Amniotic epithelial cell (primary cell): ENCODE measurements at places on chromosomes 11 and 22.

- DNase-seq = no peak
Measured at GRCh38 chr22:37932821-37933578, 20.4 kb downstream of the C22orf23 start.

DNA sequence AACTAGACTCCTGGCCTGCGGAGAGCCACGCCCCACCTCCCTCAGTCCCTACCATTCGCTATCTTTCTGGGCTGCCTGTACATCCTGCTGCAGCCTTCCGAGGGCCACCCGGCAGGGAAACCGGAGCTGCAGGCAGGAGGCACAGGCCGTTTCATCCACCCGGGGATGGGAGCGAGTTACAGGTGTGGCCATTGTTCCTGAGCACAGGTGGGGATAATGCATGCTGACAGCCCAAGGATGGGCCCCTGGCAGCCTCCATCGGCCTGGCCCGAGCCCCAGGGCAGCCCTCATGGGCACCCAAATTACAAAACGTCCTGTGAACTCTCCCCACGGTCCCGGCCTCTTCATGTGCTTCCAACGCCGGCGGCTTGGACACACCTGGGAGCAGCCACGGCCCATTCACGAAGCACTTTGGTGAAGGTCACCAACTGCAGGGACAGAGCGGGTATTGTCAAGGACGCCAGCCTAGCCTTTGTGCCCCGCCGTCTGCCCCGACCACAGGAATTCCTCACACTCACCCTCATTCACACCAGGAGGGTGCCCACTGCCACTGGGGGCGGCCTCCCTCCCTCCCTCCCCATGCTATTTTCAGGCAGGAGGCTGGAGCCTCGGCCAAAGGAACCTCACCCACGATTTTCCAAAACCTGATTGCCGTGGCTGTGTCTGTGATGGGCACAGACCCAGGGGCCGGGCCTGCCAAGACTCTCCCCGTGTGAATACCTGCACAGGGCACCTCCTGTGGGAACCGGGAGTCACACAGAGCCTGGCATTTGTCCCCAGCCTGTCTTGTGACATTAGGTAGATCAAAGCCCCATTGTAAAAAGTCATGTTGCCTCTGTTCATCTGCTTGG lies 42.1 kb upstream of the MYEOV start:
- no peak for DNase-seq

DNA sequence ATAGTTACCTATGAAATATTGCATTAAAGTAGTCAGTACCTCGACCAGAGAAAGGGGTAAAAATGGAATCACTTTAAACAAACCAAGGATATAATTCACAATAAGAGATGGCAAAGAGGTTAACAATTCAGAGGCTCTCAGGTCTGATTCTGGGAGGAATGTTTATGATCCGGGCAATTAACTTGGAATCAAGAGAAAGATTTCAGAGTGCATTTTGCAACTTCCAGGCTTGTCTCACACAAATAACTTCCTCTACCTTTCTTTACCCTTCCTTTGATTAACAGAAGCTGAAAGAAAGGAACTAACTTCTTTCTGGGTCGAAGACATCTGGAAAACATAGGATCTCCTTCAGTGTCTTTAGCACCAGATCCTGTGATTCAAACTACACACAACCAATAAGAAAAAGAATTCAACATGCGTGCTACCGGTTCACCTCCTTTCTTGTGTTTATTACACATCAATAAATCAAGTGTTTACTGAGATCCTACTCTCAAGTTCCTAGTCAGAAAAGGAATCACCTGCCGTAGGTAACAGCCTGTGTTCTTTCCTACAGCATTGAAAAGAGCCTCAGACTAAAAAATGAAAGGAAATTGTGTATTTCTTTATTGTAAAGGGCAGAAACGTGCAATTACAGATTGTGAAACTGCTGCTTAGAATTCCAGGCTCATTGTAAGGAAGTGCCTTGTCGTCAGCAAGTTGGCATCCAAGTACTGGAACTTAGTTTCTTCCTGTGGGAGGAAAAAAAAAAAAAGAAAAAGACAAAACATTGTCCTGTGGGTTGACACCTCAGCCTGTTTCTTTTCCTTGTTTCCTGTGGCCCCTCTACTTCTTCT lies 29.5 kb downstream of the CARD18 start:
- DNase-seq = peak; percentile 39

DNA sequence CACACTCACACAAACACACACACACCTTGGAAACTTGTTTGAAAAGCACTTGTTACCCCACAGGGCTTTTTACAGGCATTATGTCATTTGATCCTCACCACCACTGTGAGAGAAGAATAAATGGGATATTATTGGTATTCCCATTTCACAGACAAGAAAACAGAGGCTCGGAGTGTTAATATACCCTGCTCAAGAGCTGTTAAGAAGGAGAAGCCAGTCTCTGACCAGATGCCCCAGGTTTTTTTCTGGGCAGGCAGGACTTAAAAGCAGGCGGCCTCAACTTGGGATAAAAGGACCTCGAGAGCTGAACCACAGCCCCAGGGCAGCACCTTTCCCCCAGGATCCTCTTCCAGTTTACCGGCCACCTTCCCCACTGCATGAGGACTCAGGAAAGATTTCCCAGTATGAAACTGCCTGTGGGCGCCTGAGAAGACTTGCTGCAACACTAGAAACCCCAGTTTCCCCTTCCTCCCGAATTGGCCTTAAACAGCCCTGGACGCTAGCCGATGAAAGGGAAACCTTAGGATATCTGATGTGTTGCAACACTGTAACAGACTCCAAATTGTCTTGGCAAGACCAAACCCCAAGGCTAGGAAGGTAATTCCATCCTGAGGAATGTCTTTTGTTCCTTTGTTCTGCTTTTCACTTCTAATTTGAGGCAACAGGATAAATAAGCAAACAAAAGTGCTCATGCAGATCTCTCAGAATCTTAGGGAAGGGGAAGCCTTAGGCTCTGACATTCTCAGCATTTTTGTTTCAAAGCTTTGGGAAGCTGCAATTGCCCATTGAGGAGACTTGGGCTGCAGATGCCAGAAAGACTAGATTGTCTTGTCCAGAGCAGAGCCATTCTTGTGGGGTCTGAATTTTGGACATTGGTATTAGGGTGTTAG lies 173.5 kb downstream of the TRIM29 start:
- DNase-seq = no peak

DNA sequence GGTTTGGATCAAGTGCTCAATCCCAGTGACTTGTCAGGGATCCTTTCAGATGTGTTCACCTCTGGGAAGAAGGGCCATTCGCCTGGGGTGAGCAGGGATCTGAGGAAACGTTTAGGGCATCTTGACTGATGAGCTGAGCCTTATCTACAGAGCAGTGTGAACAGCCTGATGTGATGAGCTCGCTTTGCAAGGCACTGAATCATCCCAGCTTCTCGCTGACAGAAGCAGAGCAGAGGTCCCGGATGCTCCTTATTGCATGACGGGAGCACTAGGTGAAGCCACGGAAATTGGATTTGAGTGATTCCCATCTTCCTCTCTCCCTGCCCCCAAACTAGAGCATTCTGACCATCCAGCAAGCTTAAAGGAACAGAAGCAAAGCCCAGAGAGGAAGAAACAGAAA lies 46.5 kb downstream of the SEZ6L start:
- DNase-seq = no peak

DNA sequence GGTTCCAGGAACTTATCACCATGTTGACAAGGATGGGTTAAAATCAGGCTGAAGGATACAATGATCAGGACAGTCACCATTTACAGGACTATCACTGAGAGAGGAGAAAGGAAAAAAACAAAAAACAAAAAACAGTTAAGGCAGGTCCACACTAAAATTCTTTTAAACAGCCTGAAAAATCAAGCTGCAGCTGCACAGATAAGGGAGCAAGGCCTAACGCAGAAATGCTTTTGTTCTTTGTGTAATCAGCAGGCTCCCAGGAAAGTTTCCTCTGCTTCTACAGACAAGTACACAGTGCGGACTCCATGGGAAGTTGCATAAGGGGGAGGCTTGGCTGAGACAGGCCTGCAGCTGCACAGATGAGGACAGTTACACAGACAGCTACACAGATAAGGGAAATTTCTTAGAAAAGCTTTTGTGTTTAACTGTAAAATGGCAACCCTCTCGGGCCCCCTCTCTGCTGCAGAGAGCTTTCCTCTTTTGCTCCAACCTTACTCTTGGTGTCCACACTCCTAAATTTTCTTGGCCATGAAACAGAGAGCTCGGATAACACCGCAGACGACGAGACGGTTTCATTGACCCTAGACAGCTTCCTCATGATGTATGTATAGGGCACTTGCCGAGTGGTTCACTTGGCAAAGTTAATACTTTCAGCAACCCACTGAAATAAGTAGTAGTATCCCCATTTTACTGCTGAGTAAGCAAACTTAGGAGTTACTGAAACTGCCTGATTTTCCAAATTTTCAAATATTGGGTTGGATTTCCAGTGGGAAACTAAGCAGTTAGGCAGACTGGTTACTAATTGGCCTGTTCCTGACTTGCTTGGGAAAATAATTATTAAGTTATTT lies 45.5 kb downstream of the PIWIL3 start:
- peak; percentile 93 for DNase-seq

DNA sequence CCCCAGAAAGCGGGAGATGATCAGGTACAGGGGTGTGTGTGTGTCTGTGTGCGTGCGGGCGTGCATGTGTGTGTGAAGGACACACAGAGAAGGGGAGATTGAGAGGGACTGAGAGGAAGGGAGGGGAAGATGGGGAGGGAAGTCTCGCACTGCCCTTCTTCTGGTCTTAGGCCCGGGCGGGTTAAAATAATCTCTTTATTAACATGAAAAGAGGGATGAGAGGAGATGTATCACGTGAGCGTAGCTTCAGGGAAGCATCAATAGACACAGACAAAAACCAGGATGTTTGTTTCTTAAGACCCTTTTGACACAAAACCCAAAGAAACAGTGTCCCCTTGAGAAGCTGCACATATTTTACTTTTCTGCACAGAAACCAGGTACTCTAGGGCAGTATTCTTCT lies 347.3 kb downstream of the BRD1 start:
- no peak for DNase-seq

DNA sequence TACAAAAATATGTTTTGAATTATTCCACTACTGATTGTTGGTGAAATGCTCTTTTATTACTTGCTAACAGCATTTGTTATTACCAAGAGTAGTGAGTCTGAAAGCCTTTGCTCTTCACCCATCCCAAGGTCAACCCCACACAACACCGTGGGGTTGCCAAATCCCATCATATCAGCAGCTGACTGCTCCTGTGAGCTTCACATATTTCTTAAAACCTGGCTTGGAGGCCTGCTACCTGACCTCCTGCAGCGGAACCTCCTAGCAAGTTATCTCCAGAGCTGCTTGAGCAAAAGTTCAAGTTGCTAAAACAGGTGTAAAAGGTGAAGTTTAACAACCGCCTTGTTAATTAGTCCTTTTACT lies 20.1 kb upstream of the EIF3M start:
- no peak for DNase-seq

GRCh38 chr11:94956963-94957362 lies 16.4 kb downstream of the CWC15 start:
- no peak for DNase-seq

- no peak for DNase-seq
Measured at GRCh38 chr11:1310318-1310687, 871 bp upstream of the TOLLIP start.

- DNase-seq = peak; percentile 34
Measured at GRCh38 chr22:35299217-35299672, 449 bp upstream of the TOM1 start.

DNA sequence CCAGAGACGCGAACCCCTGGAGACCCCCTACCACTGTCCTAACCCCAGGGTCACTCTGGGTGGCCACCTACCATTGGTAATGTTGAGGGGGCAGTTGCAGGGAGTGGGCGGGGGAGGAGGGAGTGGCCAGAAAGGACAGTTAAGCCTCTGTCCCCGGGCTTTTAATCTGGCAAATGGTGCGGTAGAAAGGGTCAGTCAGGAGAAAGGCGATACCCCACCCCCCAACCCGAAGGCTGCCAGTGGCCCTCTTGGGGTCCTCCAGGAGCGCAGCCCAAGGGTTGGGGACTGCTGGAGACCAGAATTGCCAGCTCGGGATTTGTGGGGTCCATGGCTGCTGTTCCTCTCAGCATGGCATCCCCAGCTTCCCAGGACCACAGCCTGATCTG lies 742 bp downstream of the P2RY2 start:
- no peak for DNase-seq

DNA sequence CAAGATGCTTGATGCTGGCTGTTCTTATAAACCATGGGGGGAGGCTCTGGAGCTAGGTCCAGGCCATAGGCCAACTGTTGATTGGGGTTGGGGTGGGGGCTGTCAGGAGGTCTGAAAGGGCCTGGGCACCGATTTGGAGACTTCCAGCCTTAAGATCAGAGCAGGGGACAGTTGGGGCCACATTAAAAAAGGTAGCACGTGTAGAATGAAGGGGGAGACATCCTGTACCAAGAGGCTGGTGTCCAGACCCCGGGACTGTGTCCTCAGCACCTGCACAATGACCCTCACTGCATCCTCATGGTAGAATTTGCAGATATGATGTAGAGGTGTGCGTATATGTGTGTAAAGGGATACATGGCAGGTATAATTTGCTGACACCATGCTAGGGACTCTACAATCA lies 12.4 kb upstream of the TBX1 start:
- DNase-seq = no peak

DNA sequence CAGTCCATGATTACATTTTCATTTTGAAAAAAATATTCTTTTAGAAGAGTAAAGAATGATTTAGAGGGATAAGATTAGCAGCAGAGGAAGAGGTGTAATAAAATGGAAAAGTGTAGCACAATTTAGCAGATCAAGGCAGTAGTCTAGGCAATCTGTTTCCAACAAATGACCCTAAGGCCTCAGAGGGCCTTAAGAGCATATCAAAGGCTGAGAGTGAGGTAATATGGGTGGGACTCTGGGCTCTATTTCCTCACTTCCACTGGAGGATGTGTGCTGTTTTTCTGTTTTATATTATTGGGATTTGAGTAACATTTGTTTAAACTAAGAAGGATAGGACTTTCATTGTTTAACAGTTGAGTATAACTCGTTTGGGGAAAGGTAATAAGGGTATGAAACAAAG lies 28.8 kb downstream of the CCDC81 start:
- no peak for DNase-seq

- no peak for DNase-seq
Measured at GRCh38 chr11:113533425-113533698, 58.2 kb upstream of the DRD2 start.

DNA sequence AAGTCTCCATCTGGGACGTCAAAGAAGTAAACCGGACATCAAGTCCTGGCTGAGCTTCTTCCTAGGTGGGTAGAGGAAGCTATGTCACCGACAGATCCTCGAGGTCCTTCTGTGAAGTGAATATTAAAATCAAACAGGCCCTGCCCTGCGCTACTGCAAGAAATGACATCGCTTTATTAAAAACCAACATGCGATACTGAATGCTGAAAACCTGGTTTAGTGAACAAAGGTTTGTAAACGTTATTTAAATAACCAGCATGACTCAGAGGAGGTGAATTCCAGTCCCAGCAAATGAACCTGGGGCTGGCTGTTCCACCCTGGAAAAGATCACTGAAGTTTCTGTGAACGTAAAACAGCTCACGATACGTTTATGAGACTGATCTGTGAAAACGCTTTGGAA lies 645 bp downstream of the RTCB start:
- peak; percentile 37 for DNase-seq

- DNase-seq = no peak
Measured at GRCh38 chr11:130106381-130106780, 36.7 kb downstream of the APLP2 start.

- DNase-seq = no peak
Measured at GRCh38 chr11:61482513-61482912, 26.0 kb upstream of the LRRC10B start.

- DNase-seq = no peak
Measured at GRCh38 chr22:27245056-27245455, 556.5 kb downstream of the MN1 start.
